ENCODE measurements at places on chromosomes 16 and 17.

DNA sequence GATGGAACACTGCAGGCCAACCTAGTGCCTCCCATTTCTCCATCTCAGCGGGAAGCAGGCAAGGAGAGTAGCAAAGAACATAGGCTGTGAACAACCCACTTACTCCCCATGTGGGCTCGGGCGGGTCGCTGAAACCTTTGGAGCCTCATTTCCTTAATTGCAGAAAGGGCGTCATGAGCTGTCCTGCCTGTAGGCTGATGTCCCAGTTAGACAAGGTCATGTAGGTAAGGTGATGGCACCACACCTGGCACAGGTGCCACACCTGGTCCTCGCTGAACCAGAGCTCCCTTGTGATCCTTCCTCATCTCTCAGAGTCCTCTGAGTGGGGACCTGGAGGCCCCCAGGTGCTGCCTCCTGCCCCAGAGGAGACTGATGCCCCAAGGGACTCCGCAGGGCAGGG lies 22.9 kb downstream of the ABCC3 start:
- no peaks in the 10 kb centered on the region for H3K27me3 ChIP-seq
- no peak overlapping the region for H3K4me3 ChIP-seq
- DNase-seq: no peak
- H3K36me3 ChIP-seq: no peaks in the 10 kb centered on the region
- no peak overlapping the region for H3K27ac ChIP-seq
- H3K4me1 ChIP-seq: peaks cover 26% of the 10 kb centered on the region

DNA sequence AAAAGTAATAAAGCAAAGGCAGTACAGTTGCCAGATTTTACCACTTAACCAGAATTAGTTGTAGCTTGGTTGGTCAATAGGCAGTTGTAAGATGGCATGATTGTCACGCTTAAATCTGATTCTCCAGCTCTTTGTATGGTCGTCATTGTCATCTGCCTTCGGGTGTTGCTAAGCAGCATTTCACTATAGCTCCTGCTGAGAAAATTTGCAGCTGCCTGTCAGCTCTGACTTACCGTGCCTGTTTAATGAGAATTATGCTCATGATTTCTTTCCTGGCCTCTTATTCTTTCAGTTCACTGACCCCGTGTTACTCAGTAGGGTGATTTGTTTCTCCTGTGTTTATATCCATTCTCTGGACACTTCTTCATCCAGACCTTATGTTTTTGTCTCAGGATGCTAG lies 66.7 kb downstream of the TANGO6 start:
- H3K27me3 ChIP-seq: no peaks in the 10 kb centered on the region
- no peak overlapping the region for H3K27ac ChIP-seq
- no peak overlapping the region for H3K4me3 ChIP-seq
- no peaks in the 10 kb centered on the region for H3K4me1 ChIP-seq

DNA sequence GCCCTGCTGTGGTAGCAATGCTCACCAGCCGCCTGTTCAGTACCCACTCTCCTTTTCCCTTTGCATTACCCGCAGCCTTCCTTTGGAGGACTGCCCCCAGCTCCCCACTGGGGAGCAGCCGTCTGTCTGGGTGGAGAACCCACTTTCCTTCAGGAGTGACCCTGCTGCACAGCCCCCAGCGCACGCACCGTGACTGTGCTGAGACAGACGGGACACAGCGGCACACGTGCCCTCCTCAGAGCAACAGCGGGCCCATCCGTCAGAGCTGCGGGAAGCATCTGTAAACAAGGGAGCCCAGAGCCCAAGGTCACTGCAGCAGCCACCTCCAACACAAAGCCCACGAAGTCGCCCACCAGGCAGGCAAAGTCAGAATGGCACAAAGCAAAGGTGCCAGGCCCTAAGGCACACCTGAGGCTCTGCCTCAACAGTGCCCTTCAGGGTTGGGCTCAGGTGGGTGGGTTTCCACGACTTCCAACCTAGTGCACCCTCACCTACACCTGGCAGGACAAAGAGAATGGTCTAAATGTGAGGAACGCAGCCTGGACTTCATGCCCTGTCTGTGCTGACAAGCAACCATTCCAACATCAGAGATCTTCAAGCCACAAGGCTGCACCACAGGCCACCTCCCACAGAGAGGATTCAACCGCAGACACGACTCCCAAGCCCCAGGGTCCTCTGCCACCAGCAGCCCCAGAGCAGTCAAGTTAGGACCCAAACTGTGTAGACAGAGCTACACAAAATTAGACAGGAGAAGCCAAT lies 9.9 kb downstream of the AXIN1 start:
- H3K4me3 ChIP-seq: no peak overlapping the region
- peaks cover 5% of the 10 kb centered on the region for H3K4me1 ChIP-seq
- H3K27me3 ChIP-seq: no peaks in the 10 kb centered on the region

GRCh38 chr17:32161506-32162365 lies 19.4 kb downstream of the RHOT1 start:
- H3K36me3 ChIP-seq: peaks cover 12% of the 10 kb centered on the region
- no peaks in the 10 kb centered on the region for H3K27me3 ChIP-seq
- no peak overlapping the region for H3K27ac ChIP-seq
- H3K4me3 ChIP-seq: no peak overlapping the region

DNA sequence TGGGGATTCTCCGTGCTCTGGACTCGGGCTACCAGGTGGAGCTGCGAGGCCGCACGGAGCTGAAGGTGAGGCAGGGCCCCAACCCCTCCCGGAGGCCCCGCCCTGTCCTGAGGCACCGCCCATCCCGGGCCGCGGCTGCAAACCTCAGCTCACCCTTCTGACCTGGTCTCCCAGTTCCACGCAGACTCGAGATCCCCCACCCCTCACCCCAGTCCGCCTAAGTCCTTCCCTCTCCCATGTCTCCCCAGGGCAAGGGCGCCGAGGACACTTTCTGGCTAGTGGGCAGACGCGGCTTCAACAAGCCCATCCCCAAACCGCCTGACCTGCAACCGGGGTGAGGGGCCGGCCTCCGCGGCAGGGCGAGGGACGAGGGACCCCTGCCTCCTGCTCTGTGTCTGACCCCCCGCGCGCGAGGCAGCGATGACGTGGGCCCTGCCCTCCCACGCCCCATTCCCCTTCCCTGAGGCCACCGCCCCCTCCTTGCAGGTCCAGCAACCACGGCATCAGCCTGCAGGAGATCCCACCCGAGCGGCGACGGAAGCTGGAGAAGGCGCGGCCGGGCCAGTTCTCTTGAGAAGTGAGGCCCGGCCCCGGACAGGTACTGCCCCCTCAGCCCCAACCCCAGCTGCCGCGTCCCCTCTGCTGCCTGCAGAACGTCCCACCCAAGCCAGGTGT lies 13.7 kb downstream of the GUCY2D start:
- H3K27ac ChIP-seq: no peak overlapping the region
- DNase-seq: no peak
- H3K27me3 ChIP-seq: peaks cover 8% of the 10 kb centered on the region

- H3K27ac ChIP-seq: no peak overlapping the region
- H3K27me3 ChIP-seq: no peaks in the 10 kb centered on the region
- H3K4me1 ChIP-seq: no peaks in the 10 kb centered on the region
- no peak for DNase-seq
- H3K36me3 ChIP-seq: no peaks in the 10 kb centered on the region
Observed at GRCh38 chr17:36459045-36459444, 27.4 kb upstream of the ZNHIT3 start.

GRCh38 chr17:9700136-9700535 lies 54.8 kb downstream of the USP43 start:
- peaks cover 27% of the 10 kb centered on the region for H3K4me1 ChIP-seq
- H3K4me3 ChIP-seq: no peak overlapping the region
- H3K36me3 ChIP-seq: peaks cover 42% of the 10 kb centered on the region
- peak; percentile 71 for DNase-seq
- peak overlapping the region; percentile 11 for H3K27ac ChIP-seq

GRCh38 chr16:55585631-55586030 lies 19.1 kb downstream of the CAPNS2 start:
- H3K4me3 ChIP-seq: no peak overlapping the region
- no peaks in the 10 kb centered on the region for H3K4me1 ChIP-seq
- H3K27ac ChIP-seq: no peak overlapping the region
- DNase-seq: no peak
- peaks cover 5% of the 10 kb centered on the region for H3K36me3 ChIP-seq
- H3K27me3 ChIP-seq: no peaks in the 10 kb centered on the region

GRCh38 chr16:2987833-2988232 lies 7.6 kb upstream of the PKMYT1 start:
- H3K4me3 ChIP-seq: no peak overlapping the region
- no peak for DNase-seq
- H3K27me3 ChIP-seq: no peaks in the 10 kb centered on the region
- H3K4me1 ChIP-seq: peaks cover 6% of the 10 kb centered on the region
- no peak overlapping the region for H3K27ac ChIP-seq

DNA sequence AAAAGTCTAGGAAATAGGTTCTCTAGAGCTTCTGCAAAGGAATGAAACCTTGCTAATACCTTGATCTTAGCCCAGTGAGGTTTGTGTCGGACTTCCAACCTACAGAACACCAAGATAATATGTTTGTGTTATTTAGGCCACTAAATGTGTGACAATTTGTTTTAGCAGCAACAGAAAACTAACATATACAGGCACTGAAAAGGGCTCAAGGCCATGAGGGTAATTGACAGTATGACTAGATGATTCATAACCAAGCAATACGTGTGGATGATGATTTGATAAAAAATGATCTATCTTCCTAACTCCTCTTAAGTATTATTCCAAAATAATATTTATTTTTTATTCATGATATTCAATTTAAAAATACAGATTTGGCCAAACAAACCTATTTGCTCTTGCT lies 27.7 kb upstream of the MED13 start:
- peak; percentile 29 for DNase-seq
- no peaks in the 10 kb centered on the region for H3K36me3 ChIP-seq
- no peaks in the 10 kb centered on the region for H3K4me1 ChIP-seq
- H3K27me3 ChIP-seq: no peaks in the 10 kb centered on the region
- no peak overlapping the region for H3K27ac ChIP-seq

- no peak for DNase-seq
- H3K4me3 ChIP-seq: no peak overlapping the region
- H3K27me3 ChIP-seq: no peaks in the 10 kb centered on the region
- H3K36me3 ChIP-seq: peaks cover 14% of the 10 kb centered on the region
- H3K4me1 ChIP-seq: no peaks in the 10 kb centered on the region
- H3K27ac ChIP-seq: no peak overlapping the region
Observed at GRCh38 chr16:65098916-65099315, 22.9 kb downstream of the CDH11 start.

- no peak within 1 kb of the TSS for H3K27ac ChIP-seq
- no peaks in the 10 kb centered on the region for H3K36me3 ChIP-seq
- H3K4me3 ChIP-seq: peak within 1 kb of the TSS; percentile 79
- peaks cover 9% of the 10 kb centered on the region for H3K27me3 ChIP-seq
Observed at GRCh38 chr17:47253541-47254402, at the start of gene ITGB3. Gene ITGB3 (plus strand): TSS chr17:47253827. CDS start chr17:47253862, 35 bp downstream.

DNA sequence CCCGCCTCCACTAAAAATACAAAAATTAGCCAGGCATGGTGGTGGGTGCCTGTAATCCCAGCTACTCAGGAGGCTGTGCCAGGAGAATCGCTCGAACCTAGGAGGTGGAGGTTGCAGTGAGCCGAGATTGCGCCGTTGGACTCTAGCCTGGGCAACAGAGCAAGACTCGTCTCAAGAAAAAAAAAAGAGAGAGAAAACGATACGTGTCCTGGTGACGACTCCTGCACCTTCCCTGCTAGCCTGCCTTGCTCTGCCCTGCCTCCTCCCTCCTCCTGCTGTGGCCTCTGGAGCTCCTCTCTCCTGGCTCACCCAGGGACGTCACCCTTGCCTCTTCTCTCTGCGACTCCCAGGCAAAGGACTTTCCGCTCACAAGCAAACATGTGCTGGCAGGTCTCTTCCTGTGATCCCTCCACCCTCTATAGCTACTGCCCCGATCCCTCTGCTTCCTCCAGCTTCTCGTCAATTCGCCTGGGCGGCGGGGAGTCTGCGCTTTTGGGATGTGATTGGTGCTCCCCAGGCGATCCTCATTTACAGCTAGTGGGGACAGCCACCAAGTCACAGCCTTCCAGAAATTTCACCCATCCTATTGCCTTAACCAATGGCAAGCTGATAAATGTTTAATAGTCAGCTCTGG lies 25.5 kb upstream of the CBX4 start:
- DNase-seq: no peak
- no peaks in the 10 kb centered on the region for H3K27me3 ChIP-seq
- no peak overlapping the region for H3K4me3 ChIP-seq
- H3K27ac ChIP-seq: no peak overlapping the region
- H3K36me3 ChIP-seq: no peaks in the 10 kb centered on the region

- H3K27me3 ChIP-seq: no peaks in the 10 kb centered on the region
- H3K36me3 ChIP-seq: no peaks in the 10 kb centered on the region
- no peak overlapping the region for H3K4me3 ChIP-seq
- H3K4me1 ChIP-seq: no peaks in the 10 kb centered on the region
- no peak overlapping the region for H3K27ac ChIP-seq
Observed at GRCh38 chr17:48663134-48663924, 37.2 kb upstream of the HOXB9 start.

DNA sequence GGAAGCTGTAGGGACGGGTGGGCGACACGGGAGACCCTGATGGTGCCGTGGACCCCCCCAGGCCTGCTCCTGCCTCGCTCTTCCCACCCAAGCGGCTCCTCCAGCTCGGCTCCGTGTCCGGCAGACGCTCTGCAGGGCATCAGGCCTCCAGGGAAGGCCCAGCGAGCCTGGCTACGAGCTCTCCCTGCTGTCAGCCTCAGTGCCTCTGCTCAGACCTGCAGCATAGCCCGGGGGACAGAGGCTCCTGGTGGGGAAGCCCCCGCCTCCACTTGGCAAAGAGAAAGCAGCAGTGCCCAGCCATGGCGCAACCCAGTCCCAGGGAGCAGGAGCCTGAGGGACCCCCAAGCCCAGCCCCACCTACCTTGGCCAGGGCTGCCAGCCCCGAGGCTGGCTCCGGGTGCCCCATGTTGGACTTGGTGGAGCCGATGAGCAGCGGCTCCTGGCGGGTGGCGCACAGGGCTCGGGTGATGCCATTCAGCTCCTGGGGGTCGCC lies 5.9 kb downstream of the FASN start:
- peaks cover 15% of the 10 kb centered on the region for H3K4me1 ChIP-seq
- H3K27me3 ChIP-seq: no peaks in the 10 kb centered on the region
- peaks cover 89% of the 10 kb centered on the region for H3K36me3 ChIP-seq
- H3K27ac ChIP-seq: no peak overlapping the region
- DNase-seq: no peak

GRCh38 chr17:78358538-78359320 lies 1.1 kb downstream of the SOCS3 start:
- H3K4me3 ChIP-seq: peak overlapping the region; percentile 98
- DNase-seq: no peak

DNA sequence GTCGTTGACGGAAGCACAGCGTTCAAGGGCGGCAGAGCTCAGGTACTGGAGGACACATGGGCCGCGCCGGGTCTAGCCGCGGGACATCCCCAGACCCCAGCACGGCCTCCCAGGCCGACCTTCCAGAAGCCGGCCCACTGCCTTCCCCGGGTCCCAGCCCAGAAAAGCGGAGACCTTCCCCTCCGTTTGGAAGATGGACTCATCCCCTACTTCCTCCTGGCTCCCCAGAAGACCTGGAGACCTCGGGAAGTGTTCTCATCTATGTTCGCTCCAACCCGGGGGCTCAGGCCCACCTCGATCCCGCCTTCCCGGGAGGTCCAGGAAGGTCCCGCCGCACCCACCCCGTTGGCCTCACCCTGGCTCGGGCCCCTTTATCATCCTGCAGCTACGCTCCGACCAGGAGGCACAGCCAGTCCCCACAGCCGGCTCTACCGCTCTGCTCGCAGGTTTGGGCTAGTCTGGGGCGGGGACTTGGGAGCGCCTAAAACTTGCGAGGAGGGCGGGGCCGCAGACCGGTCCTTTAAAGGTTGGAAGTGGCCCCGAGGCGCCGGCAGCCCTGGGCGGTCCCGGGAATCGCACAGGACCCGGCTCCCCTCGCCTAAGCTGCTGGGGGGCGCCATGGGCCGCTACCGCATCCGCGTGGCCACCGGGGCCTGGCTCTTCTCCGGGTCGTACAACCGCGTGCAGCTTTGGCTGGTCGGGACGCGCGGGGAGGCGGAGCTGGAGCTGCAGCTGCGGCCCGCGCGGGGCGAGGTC lies at the start of gene ALOX12:
TSS of gene ALOX12 (plus strand) at position 550 of the 756 bp plus-strand sequence. CDS start at position 619, 69 bp downstream.
- peak within 1 kb of the TSS; percentile 32 for H3K4me3 ChIP-seq
- DNase-seq: peak; percentile 44
- peaks cover 9% of the 10 kb centered on the region for H3K4me1 ChIP-seq
- H3K27me3 ChIP-seq: no peaks in the 10 kb centered on the region
- H3K36me3 ChIP-seq: peaks cover 23% of the 10 kb centered on the region
